Fibroblast of the aortic adventitia (primary cell): ENCODE measurements at places on chromosomes 11 and 22.

DNA sequence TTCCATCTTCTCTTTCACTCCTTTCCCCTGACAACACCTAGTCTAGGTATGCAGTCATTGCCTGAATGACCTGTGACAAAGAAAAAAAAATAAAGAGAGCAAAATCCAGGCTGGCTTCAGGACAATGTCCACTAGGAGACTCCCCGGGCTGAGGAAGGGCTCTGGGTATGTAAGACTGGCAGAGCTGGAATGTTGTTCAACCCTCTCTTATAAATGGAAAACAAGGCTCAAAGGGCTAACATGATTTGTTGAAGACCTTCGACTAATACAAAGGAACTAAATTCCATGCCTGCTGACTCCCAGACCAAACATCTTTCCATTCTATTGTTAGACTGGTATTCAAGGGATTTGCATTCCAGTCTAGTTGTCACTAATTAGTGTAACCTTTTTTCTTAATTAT lies 122.2 kb downstream of the ARL14EP start:
- no peak for DNase-seq

- DNase-seq: no peak
Observed at GRCh38 chr22:49657275-49657973, 170.2 kb downstream of the BRD1 start.

GRCh38 chr11:4697585-4697984 lies at the start of gene OR51E2:
TSS of gene OR51E2 (minus strand) at chr11:4697853. CDS start at chr11:4682711, 15,142 bp downstream.
- no peak for DNase-seq

GRCh38 chr22:25663654-25664053 lies 78.3 kb upstream of the MYO18B start:
- no peak for DNase-seq

DNA sequence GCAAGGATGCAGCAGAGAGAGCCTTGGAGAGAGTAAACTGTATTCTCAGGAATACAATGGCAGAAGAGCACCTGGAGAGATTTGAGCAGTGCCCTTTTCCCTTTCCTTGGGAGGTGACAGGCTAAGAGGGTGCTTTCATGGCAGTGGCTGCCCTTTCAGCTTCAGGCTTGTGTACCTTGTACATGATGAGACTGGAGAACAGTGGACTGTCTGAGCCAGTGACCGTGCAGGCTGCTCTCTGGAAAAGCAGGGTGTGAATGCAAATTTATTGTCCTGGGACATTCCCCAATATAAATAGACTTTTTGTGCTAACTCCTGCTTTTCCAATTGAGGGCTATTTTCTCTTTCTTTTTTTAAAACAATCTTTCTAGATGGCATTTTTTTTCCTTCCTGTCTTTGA lies 99.3 kb downstream of the TRIM44 start:
- no peak for DNase-seq

DNA sequence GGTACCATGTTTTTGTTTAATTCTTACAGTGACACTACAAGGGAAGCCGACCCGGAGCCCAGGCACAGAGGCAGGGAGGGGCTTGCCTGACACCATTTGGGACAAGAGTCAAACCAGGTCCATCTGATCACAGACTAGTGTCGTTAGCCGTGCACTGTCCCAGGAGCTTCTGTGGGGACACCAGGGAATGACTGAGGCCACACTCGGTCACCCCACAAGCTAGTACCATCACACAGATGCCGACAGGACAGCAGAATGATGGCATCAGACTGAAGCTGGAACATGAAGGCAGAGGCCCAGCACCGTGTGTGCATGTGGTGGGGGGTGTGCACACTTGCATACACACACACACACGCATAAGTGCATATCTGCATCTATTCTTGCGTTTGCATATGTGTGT lies 61.5 kb upstream of the NECTIN1 start:
- DNase-seq: no peak

- DNase-seq: no peak
Observed at GRCh38 chr22:49803134-49803533, 24.5 kb downstream of the BRD1 start.

- peak; percentile 16 for DNase-seq
Observed at GRCh38 chr11:15195454-15196200, 80.9 kb downstream of the INSC start.
